ENCODE measurements at places on chromosomes 6 and 20.
A peak's percentile ranks its signal among the peaks of the same experiment; 100 is the strongest.

- DNase-seq, result no peak
These were observed 901 bp downstream of the CEP57L1 start for GRCh38 chr6:109096208-109096607.

DNA sequence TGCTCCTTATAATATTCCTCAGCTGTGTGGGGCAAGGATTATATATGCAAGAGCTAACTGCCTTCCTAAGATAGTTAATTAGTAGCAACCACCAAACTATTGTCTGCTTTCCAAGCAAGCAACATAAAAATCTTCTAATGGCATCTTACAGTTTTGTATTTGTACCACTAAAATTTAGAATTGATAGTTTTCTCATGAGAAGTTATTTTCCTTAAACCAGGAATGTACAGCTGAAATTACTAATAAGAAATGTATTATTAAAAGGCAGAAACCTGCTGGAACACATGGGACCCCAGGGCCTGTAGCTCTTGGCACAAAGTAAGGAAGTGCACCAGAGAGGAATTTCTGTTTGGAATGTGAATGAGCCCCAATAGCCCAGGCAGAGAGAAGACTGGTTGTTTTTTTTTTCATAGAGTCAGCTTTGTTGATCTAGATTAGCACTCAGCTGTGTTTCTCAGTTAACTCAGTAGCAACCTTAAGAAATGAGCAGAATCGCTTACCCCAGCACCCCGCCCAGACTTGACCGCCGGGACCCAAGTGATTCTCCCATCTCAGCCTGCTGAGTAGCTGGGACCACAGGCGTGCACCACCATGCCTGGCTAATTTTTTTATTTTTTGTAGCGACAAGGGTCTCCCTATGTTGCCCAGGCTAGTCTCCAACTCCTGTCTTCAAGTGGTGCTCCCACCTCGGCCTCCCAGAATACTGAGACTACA lies 2.6 kb downstream of the MGME1 start:
- DNase-seq, result no peak

GRCh38 chr20:14877301-14878028 lies 540.1 kb upstream of the FLRT3 start:
- no peak for DNase-seq

DNA sequence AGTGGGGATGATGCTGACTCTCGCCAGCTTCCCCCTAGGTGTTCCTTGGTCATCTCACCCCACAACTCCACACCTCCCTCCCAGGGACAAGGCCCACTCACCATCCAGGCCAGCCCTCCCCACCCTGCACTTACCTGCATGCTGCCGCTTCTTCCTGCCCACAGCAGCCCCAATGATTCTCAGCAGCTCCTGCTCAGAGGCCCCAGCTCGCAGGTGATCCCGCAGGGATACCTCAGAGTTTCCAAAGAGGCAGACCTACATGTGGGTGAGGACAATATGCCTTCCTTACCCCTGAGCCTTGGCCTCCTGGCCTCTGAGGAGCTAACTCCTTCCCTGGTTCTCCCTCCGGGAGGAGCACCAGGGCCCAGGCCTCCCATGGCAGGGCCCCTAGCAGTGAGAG lies 24.6 kb downstream of the MOCS1 start:
- no peak for DNase-seq

DNA sequence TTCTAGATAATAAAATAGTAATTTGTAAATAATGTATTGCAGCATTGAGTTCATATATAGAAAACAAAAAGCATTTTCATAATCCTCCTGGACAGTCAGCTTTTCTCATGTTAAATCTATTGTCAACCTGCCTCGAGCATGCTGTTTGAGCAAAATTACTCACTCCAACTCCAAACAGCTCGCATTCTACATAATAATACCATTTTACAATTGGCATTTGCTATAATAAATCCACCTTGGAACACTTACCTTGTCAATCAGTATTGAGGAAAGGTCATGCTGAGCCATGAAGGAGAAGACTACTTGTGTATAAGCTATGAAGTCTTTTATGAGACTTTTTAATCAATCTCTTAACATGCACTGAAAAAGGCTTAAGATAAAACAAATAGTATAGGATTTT lies 682.6 kb downstream of the CBLN4 start:
- no peak for DNase-seq

GRCh38 chr6:136641873-136642465 lies 91.7 kb upstream of the MAP7 start:
- DNase-seq, result no peak

GRCh38 chr20:2032168-2032567 lies 38.3 kb upstream of the PDYN start:
- no peak for DNase-seq

DNA sequence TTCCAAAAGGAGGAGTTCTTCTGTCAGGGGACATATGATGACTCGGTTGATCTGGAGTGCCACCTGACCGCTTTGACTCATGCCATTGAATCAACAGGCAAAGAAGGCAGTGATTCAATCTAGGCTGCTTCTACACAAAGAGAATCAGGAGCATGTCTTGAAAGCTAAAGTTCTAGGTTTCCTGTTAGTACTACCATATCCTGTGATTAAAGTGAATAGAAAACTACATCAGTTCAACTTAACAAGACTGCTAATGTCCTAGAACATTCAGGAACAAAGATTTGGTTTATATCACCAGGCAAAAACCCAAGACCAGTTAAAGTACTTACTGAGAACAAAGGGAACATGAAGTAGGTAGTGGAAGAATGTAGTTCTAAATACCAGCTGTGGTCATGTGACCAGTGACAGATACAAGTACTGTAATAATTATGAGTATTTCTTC lies 216.8 kb upstream of the SGK1 start:
- DNase-seq, result no peak

- DNase-seq, result no peak
These were observed 465.9 kb upstream of the BTBD3 start for GRCh38 chr20:11451793-11452291.

DNA sequence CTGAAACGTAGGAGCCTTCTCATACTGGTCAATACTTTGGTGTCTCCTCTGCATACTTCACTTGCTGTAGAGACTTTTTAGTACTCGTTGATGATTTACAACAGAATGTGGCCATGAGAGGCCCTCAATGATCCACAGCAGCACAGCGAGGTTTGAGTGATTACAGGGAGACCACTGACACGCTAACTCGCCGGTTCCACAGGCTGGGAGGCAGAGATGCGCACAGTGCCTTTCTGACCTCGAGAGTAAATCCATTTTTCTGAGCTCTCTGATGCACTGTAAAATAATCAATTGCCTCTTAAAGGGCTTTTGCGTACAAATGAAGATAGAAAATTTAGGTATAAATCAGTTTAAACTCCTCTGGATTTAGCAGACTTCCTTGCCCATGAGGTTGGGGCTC lies 56.2 kb upstream of the TBC1D7 start:
- no peak for DNase-seq

- no peak for DNase-seq
These were observed 1.2 kb downstream of the CPXM1 start for GRCh38 chr20:2799271-2799670.

- DNase-seq, result no peak
These were observed 63.4 kb downstream of the TRAM2 start for GRCh38 chr6:52513464-52513863.

GRCh38 chr6:43942011-43942442 lies 172.0 kb downstream of the VEGFA start:
- no peak for DNase-seq

DNA sequence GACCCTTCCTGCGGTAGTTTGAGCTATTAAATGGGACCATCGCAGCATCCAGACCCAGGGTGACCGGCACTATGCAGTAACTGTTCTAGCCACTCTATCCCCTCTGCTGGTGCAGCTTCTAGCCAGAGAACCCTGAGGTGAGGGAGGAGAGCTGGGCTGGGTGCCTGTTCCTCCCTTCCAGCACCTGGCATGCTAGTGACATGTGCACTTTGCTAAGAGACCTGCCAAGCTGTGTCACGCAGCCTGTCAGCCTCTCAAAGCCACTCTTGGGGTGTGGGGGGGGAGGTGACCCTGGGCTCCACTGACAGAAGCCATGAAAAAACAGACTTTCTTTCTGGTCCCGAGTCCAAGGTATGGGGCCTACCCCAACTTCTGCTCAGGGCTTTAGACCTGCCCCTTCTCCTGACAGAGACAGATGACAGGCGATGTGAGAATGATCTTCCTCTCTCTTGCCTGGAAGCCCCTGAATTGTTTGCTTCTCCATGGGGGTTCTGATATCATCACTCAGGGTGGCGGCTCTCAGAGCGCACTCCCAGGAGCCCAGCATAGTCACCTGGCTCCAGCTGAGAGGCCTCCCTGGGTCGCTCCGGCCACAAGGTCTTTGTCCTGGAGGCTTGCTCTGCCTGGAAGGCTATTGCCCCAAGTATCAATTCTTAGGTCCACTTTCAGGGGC lies 47.2 kb upstream of the MLN start:
- DNase-seq, result no peak

DNA sequence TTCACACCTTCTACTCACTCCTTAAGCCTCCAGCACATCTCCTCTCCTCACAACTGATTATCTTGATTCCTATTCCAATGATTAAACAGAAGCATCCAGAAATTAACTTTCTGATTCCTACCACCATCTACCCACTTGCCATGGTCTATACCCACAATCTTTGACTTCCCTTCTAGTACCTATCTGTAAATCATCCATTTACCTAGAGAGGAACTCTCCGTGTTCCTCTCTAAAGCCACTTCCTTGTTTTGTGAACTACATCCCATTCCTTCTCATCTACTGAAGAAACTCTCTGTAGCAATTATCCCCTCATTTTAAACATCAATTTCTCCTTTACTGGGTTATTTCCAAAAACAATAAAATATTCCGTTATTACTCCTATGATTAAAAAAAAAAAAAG lies 167.3 kb downstream of the ARHGAP18 start:
- no peak for DNase-seq

DNA sequence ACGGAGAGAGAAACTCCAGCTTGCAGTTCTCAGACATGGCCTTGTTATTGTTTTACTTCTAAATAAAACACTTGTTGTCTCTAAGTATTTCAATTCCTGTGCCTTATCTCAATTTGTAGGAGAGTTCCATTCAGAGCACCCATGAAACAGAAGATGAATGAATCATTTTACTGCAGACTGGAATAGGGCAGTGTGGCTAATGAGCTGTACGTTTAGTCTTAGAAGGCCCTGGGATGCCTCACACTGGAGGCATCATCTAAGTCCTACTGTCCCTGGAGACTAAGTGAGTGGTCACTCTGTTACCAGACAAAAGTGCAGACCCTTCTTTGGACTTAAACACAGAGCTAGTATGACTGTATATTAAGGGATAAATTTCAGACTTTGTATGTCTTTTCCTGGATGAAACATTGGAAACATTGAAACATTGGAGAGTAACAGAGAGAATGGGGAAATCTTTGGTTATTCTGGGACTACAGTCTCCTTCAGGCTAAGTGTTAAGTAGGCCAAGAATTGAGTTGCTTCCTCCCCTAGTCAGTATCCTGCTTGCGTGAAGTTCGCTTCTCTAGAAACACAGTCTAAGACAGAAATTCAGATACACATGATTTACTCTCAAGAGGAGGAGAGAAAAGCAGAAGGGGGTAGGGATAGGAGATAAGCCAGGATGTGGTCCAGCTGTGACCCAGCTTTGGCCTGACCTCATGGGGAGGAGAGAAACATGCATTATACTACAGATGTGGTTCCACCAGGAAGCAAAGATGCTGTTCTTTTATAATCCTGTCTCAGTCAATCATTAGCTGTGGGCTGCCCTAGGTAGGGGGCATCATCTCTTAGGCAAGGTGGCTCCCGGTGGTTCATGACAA lies 167.4 kb upstream of the BMP2 start:
- DNase-seq, result no peak

- peak; percentile 45 for DNase-seq
These were observed 592 bp upstream of the CDYL start for GRCh38 chr6:4775494-4776130.

DNA sequence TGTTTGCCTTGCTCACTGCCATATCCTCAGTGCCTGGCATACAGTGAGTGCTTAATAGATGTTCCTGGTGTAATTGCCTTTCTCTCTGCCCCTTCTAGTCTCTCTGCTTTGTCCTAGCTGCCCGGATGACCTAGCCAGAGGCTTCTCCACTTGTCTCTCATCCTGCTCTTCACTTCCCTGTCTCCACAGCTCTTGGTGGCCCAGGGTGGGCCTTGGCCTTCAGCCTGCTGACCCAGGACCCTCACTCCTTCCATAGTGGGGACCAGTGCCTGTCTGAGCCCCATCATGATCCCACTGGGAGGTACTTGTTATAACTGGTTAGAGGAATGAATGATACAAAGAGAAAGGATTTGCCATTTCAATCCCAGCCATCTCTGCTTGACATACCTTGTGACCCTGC lies 49.2 kb upstream of the BLCAP start:
- DNase-seq, result no peak

DNA sequence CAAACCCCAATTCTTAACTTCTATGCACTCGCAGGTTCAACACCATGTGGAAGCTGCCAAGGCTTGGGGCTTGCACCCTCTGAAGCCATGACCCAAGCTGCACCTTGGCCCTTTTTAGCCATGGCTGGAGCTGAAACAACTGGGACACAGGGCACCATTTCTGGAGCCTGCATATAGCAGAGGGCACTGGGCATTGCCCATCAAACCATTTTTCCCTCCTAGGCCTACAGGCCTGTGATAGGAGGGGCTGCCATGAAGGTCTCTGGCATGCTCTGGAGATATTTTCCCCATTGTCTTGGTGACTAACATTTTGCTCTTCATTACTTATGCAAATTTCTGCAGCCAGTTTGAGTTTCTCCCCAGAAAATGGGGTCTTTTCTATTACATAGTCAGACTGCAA lies 484.7 kb downstream of the EPHA7 start:
- no peak for DNase-seq

GRCh38 chr6:118663993-118664985 lies 12.9 kb upstream of the CEP85L start:
- DNase-seq, result no peak

DNA sequence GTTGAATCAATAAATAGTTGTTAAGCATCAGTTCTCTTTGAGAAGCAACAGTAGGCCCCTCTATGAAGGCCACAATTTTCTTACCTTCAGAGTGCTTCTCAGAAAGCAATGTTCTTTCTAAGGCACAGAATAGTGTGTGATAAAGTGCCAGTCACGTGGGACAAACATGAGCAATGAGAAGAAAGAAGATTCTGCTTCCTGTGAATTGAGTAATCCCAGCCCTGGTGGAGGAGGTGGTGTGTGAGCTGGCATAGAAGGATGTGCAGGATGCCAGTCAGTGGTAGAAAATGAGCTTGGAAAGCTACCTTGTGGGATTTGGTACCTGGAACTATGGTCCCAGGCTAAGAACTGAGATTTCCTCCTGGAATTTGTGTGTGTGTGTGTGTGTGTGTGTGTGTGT lies 21.7 kb downstream of the KIZ start:
- no peak for DNase-seq

DNA sequence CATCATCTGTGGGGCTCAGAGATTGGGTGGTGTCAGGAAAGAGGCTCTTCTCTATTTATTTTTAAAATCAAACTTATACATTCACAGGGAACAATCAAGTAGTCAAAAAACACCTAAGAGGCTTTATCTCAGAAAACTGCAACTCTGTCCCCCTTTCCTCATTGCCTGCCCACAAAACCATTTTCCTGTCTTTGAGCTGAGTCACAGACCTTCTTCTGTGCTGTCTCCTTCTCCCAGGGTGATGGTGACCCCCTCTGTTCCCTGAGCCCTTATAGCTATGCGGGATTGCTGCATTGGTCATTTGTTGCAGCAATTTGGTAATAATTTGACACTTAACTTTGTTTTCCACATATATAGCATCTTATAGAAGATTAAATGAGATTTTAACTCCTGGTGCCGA lies 195.2 kb upstream of the PROKR2 start:
- no peak for DNase-seq
